ENCODE measurements at places on chromosomes 12 and 14.

DNA sequence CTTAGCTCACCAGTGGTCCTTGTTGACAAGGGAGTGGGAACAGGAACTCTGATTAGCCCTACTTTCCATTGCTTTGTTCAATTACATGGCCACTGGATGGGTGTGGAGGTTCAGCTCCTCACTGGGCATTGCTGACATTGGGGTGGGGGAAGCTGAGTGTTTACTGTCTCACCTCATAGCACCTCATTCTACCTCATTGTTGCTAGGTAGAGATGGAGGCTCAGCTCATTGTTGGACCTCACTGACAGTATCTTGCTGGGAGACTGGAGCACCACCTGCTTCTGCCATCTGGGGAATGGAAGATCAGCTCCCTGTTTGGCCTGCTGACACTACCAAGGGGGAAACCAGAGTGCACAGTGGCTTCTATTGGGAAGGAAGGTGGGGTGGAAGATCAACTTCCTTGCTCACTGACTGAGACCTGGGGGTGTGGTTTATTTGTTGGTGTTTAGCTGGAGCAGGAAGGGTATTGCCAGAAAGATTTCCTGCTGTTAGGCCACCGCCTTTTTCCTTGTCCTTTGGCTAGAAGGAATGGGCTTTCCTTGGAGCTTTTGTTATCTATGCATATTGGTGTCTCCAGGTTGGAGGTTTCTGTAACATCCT is 1.3 kb upstream of the OR4E2 start:
- DNase-seq = no peak

GRCh38 chr14:54739514-54739913 is 163.1 kb downstream of the GCH1 start:
- DNase-seq = no peak

- no peak for DNase-seq
Measured at GRCh38 chr14:68405961-68406360, 386.9 kb downstream of the ZFP36L1 start.

DNA sequence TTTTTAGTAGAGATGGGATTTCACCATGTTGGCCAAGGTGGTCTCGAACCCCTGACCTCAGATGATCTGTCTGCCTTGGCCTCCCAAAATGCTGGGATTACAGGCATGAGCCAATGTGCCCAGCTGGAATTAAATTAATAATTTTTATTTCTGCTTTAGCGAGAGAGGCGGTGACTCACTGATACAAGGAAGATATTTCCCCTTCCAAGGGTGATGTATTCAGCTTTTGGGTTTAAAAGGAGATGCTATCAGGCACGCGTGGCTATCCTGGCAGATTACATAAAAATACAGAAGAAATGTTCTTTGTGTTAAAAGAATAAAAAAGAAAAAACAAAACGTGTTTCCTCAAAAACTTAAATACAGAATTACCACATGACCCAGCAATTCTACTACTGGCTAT is 12.4 kb upstream of the P2RX7 start:
- no peak for DNase-seq

DNA sequence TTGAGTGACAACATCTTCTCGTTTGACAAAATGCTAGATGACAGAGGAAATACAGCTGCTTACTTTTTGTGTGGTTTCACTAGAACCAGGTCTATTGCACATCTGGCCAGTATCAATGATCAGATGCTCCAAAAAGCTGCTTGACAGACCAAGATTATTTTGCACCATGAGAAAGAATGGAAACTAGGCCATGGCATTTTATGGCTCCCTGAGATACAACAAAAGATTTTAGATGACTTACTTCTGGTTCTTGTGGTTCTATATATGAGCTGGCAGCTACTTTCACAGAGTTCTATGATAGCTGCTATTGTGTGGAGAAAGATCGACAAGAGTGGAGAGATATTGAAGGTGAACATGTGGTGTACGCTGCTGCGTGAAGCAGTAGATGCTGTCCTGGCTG is 25.9 kb upstream of the PPFIBP1 start:
- no peak for DNase-seq

DNA sequence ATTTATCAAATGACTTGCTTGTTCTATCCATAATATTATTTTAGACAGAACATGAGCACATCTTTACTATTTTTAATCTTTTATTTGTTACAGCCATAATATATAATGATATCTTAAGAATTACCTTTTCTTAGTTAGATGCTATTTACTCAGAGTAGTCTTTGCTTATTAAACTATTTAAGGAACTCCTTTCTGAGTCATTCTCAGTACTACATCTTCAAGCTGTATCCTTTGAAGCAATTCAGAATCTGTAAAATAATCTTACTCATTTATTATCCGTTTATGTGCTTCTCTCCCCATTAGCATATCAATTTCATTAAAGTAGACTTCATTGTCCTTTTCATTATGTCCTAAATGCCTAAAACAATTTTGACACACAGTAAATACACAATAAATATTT is 240.4 kb upstream of the FAR2 start:
- DNase-seq = no peak

DNA sequence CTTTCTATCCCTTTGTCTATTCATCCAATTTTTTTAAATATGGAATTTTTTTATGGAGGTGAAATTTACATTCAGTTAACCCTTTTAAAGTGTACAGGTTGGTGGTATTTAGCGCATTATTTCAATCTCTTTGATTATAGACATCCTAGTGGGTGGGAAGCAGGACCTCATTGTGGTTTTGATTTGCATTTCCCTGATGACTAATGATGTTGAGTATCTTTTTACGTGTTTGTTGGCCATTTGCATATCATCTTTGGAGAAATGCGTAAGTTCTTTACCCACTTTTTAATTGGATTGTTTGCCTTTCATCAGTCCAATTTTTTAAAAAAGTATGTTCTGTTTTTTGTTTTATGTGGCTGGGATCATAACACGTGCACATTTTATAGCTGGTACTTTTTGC is 20.8 kb downstream of the PAPLN start:
- DNase-seq = no peak

DNA sequence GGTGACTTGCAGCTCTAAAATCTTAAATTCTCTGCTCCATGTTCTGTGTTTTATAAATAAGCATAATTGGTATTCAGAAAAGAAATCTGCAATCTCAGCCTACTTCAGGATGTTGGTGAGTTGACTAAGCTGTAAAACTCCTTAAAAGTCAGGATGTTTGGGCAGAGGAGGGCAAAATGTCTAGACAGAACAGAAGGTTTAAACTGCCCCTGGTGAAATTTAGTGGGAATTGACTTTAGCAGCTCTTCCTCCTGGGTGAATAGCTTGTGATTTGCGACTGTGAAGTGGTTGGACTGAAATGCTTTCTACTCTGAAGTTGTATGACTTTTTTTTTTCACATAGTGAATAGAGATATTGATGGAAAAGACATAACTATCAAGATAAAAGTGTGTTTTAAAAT is 85.8 kb downstream of the CAND1 start:
- no peak for DNase-seq

DNA sequence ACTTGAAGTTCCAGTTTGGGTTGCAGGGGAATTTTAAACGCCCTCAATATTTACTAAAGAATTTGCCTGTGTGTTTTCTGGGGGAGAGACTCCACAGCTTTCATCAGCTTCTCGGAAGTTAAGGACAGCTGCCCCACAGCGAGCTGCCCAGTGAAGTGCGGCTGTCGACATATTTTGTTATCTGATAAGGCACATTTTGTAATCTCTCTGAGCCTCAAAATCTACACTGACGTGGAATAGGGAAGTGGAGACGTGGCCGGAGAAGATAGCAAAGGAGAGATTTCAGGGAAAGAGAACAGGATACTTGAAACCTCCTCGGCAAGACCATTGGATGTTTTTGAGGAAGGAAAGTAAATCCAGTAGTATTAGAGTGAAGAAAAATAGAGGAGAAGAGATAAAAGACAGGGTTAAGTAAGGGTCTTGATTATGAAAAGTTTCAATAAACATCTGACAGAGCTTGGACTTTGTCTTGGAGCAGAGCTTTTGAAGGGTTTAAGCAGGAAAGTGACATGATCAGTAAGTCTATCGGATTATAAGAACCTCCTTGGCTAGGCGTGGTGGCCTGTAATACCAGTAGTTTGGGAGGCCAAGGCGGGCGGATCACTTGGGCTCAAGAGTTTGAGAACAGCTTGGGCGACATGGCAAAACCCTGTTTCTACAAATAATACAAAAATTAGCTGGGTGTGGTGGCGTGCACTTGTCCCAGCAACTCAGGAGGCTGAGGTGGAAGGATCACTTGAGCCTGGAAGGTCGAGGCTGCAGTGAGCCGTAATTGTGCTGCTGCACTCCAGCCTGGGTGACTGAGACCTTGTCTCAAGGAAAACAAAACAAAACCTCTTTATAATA is 1.1 kb downstream of the POLR3B start:
- DNase-seq = no peak

GRCh38 chr14:87966816-87967215 is 26.2 kb downstream of the GALC start:
- no peak for DNase-seq

DNA sequence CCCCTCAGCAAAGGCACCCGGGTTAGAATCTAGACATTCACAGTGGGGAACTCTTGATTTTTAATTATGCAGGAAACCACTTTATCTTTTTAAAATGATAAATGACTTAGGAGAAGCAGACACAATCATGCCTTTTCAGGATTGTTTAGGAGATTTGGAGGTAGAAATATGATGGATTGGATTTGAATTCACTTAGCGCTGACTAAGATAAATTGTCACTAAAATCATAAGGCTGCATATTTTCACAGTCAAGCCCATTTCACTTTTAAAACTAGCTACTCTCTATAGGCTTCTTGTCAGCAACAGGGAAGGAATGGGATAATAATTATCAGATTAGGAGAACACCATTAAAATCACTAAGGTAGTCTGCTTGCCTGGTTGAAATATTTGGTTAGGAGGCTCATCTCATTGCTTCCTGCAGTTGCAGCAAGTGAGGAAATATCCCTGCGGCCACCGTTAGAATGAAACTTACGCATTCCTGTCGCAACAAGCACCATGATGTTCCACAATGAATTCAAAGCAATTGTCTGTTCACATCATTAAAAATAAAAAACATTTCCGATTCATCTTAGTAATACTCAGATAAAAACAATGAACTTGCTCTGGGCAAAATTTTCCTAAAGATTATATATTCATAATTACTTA is 31.9 kb downstream of the DACT1 start:
- no peak for DNase-seq

- DNase-seq = no peak
Measured at GRCh38 chr14:53640695-53641094, 315.9 kb downstream of the BMP4 start.

DNA sequence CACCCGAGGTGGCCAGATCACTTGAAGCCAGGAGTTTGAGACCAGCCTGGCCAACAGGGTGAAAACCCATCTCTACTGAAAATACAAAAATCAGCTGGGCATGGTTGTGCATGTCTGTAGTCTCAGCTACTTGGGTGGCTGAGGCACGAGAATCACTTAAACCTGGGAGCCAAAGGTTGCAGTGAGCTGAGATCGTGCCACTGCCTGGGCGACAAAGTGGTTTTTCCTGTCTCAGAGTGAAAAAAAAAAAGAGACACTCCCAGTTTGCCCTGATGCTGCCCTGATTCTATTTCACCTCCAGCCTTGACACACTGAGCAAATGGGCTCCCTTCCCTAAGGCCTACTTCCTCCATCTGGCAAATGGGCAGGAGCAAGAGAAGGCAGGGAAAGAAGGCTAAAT is 28.5 kb upstream of the PLEK2 start:
- DNase-seq = no peak

Data from glutamatergic neuron (in vitro differentiated cells).